CD4-positive, alpha-beta T cell treated with Interferon alpha-2 for 1 hour (primary cell): ENCODE measurements at places on chromosomes 3 and 15.

- DNase-seq, result no peak
Observed at GRCh38 chr15:33027306-33028035, 167.0 kb downstream of the FMN1 start.

DNA sequence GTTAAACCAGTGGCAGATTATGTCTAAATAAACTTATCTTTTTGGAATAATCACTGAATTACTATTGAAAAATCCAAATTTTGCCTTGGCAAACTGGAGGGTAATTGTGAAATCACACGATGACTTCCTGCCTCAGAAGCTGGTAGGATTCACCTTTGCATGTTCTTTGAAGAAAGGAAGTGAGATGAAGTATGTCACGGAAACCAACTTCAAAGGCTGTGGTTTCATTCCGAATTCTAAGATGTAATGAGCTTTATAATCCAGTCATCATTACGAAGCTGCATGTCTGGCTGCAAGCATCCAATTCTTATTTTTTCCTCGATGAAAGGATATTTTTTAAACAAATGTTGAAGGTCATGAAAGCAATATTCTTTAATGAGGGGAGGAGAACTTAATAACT lies 15.0 kb upstream of the ZBED2 start:
- peak; percentile 82 for DNase-seq

- no peak for DNase-seq
Observed at GRCh38 chr15:82168296-82168695, 94.2 kb downstream of the EFL1 start.

GRCh38 chr3:32045091-32045915 lies 61.1 kb upstream of the GPD1L start:
- no peak for DNase-seq

DNA sequence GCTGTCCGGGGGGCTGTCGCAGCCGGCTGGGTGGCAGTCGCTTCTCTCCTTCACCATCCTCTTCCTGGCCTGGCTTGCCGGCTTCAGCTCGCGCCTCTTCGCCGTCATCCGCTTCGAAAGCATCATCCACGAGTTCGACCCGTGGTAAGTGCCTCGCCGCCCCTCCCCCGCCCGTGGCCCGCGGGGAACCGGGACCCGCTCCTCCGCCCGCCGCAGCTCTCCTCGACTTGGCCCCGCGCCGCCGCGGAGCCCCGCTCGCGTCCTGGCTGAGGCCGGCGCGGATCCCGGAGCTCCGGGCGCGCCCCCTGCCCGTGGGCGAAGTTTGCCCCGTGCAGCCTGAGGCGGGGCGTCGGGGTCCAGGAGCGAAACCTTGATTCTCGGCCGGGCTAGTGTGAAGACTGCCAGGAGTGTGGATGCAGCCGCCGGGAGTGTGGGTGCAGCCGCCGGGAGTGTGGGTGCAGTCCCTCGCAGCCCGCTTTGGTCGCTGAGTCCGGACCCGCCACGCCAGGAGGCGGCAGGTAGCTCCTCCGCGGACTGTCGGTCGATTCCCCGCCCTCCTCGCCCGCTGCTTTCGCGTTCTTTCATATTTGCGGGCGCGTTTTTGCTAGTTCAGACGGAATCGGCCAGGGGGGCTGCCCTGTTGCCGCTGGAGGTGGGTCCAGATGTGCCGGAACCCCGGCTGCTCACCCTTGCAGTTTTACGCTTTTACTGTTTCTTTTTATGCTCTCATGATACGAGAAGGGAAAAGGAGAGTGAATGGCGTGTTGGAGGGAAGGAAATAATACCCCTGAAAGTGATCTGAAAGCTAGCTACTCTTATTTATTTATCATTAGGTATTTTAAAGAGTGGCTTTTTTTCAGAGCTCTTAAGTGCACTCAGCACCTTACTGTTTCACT lies 692 bp downstream of the STT3B start:
- peak; percentile 50 for DNase-seq

DNA sequence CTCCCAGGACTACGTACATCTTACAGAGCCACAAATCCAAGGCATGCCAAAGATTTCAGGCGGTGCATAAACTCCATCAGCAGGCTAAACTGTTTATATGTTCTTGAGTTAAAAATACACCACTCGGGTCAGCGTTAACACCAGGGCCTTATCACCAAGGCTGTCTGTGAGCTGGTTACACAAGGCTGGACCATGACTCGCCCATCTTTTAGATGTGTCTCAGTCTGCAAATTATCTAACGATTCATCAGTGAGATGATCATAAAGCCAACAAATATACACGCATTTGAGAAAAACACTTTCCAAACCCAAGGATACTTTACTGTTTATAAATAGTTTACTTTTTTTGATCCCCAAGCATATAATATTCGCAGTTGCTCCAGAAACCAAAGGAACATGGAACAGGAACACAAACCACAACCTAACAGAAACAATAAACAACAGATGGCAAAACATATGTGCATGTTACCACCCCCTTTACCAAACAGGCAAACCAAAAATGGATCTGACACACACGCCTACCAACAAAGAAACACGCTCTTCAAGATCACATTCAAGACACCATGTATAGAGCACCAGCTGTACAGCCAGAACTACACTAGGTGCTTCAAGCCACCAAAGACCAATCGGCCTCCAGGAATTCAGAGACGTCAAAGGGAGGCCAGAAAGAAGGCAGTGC lies 15.4 kb downstream of the LRIG1 start:
- DNase-seq, result no peak

DNA sequence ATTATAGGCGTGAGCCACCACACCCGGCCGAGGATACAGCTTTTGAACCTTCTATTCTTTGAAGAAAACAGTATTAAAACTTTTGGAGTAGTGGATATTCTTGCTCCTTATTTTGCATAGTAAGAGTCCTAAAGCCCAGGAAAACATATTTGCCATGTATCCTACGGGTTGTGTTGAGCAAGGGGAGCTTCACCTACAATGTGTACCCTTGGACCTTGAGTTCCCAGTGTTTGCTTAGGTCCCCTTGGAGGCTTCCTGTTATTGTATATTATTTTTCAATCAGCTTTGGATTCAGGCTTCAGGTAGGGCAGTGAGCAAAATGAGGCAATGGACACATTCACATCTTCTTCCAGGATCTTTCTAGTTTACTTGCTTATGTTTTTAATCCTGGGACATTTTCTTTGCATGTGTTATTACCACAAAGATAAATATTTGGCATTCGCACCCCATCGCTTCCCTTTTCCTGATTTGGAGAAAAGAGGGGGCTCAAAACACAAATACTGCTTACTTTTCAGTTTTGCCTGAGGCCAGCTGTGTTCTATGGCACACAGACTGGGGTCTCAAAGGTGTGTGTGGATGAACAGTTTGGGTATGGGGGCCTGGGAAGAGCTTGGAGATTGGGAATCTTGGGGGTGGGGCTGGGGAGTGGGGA lies 88.7 kb downstream of the FNDC3B start:
- DNase-seq, result no peak

DNA sequence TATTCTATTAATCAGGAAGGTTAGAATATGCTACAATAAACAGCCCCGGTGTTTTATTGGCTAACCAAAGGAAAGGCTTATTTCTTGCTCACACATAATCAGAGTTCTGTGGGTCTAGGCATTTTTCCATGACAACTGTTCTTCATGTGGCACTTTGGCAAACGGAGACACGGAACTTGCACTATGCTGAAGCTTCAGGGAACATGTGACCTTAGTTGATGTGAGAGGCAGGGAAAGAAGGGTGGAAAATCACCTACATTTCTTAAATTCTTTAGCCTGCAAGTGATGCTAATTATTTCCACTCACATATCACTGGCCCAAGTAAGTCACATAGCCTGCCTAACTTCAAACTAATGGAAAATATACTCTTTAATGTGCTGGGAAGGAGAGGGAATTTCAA lies 344.6 kb downstream of the SV2B start:
- DNase-seq, result no peak

GRCh38 chr3:43695863-43696262 lies 5.1 kb downstream of the ABHD5 start:
- no peak for DNase-seq

DNA sequence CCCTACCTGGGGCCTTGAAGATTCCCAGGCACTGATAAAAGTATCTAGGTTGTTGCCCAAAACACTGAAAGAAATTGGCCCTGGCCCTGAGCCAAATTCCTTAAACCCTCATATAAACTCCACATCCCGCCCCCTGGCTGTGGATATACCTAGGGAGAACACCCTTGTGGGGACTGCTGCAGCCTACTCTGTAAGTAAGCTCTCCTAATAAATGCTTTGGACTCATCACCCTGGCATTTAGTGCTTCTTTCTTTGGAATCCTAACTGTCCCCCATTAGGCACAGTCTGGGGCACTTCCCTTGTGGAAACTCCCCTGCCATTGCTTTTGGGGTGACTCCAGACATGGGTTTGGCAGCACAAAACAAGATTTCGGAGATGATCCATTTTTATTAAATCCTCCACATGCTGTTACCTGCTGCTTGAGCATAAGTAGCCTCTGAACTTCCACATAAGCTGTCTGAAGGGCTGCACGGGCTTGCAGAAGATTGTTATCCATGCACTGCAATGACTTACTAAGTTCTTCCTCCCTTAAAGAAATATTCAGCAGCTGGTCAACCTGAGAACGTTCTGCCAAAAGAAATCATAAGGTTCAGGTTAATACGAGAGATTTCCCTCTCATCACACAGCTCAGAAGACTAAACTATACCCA lies 46.4 kb downstream of the ZNF106 start:
- DNase-seq, result no peak

DNA sequence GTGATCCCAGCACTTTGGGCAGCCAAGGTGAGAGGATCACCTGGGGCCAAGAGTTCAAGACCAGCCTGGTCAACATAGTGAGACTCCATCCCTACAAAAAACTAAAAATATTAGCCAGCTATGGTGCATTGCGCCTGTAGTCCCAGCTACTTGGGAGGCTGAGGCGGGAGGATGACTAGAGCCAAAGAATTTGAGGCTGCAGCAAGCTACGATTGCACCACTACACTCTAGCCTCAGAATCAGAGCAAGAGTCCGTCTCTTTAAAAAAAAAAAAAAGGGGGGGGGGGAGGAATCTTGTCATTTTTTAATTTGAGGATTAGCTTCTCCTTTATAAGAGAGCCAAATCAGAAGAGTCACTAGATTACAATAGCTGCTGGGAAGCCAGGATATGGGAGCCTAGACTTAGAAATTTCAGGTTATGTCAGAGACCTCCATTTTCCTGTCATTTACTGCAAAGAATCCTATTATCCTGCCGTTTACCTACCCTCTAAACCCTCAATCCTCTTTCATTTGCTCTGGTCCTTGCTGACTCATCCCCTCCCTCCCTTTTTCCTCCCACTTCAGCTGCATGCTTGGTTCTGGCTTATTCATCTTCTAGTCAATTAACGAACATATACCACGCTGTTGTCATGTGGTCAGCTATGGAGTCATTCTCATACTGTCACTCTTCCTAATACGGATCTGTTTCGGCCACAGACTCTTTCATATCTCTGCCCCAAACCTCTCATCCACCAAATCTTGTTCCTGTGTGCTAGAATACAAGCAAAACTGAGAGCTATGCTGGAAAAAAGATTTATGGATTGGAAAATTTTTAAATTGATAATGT lies 83.8 kb upstream of the PPIB start:
- no peak for DNase-seq

DNA sequence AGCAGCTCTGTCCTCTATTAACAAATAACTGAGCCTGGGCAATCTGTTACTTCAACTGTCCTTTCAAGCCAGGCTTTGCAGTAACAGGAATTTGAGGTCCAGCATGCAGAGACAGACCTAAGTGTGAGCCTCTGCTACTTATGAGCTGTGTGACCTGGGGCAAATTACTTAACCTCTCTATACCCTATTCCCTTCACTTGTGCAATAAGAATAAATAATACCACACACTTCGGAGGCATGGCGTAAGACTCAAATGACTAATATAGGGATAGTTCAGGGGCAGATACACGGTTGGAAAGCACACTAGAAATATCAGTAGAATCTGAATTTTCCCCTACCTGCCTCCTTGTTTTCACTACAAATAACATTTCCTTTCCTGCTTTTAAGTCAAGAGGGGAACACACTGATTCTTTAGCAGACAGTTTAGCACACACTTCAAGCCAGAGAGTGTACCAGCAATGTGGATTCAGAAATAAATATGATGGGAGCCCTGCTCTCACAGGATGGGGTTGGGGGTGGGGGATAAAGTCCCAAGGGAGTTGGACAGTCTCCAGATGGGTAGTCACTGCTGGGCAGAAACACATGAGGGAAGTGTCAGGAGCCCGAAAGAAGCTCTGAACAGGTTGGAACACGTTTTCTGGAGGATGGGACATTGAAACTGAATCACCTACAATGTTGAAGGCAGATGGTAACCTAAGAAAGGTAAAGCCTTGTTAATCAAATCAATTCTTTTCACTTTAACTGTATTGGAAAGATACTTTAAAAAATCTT lies 61.8 kb upstream of the RBP1 start:
- no peak for DNase-seq

- no peak for DNase-seq
Observed at GRCh38 chr3:95460274-95460673, 1354.1 kb upstream of the EPHA6 start.

GRCh38 chr15:92803536-92803851 lies 96.6 kb upstream of the CHD2 start:
- no peak for DNase-seq

DNA sequence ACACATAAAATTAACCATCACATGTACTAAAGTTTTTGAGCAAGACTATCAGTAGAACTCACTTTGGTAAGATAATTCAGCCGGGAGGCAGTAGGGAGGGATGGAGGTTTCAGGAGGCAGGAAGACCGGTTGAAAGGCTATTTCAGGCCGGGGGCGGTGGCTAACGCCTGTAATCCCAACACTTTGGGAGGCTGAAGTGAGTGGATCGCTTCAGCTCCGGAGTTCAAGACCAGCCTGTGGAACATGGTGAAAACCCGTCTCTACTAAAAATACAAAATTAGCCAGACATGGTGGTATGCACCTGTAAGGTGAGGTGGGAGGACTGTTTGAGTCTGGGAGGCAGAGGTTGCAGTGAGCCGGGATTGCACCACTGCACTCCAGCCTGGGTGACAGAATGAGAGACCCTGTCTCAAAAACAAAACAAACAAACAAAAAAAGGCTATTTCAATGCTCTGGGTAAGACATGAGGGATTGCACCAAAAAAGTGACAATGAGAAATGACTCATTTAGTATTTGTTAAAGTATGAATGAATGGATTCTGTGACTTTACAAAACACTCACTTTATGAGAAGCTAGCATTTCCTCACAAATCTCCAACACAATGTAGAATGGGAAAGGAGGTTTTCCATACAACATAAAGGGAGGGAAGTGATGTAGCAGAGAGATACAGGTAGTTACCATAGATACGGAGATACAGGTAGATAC lies 43.9 kb downstream of the SH3BP5 start:
- DNase-seq, result no peak

GRCh38 chr15:99137877-99138276 lies 33.0 kb downstream of the SYNM start:
- no peak for DNase-seq

DNA sequence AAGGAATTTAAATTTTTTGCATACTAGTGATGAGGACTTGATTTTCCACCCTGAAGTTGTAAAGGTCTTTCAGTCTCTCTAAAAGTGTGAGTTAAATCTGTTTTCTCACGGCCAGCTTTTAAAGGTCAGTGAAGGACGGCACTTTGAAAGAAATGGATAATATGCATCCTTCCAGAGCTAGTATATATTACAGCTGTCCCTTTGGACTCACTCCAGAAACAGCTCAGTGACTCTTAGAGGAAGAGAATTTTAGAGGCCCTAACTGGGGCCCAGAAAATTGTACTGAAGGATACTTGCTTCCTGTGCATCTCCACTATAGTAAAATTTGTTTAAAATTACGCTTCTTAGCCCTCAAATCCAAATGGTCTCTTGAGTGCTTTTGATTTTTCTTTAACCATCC lies 41.6 kb downstream of the PIK3CA start:
- DNase-seq, result no peak
